HTR-8/SVneo (cell line): ENCODE measurements at places on chromosomes 1 and 21.

DNA sequence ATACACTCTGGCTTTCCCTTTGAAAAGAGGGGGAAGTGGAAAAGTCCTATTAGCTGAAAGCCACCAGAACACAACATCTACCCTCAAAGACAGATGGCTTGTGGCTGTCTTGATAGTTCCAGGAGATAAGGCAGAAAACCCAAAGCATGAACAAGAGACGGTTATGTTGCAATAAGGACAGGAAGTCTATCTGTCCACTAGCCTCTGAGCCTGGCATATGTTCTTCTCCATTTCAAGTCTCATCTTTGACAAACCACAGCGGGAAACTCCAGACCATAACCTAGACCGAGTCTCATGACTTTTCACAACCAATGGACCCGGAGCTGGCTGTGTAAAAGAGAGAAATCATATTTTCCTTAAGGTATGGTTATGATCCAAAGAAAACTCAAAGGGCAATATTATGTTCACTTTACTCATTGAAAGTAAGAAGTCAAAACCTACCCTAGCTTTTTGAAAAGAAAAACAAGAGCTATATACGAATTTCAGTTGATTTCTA is 33.8 kb downstream of the DUSP10 start:
- no peak for DNase-seq

GRCh38 chr21:44686843-44687561 is 5.0 kb upstream of the KRTAP12-1 start:
- DNase-seq = no peak

GRCh38 chr1:58006421-58007046 is 540.0 kb downstream of the OMA1 start:
- DNase-seq = no peak

DNA sequence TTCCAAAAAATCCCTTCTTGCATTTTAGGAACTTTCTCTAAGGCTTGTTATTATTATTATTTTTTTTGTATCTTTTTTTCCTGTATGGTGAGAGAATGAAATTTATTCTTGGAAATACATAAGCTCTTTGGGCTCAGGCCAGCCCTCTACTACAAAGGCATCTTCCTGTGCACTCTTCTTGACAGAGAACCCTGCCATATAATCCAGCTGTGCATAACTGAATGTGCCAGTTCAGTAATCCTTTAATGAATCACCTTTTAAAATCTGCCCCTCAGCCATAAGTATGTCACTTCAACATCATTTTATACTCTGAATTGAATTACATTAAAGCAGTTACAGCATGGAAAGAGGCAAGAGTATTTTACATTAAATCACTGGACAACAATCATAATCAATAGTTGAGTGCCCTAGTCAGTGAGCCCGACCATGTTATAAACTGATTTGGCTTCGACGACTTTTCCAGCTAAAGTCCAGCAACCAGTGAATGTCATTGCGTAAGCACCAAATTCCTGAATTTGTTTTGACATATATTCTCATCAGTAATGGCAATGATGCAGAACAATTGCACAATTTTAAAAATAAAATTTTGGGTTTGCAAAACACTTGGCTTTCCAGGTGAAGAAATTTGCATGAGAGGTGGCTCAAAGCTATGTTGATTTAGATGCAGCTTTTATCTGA is 59.2 kb upstream of the KCNK2 start:
- DNase-seq = no peak

GRCh38 chr1:164337394-164337793 is 221.6 kb upstream of the PBX1 start:
- no peak for DNase-seq

- no peak for DNase-seq
Measured at GRCh38 chr1:214352838-214353237, 71.9 kb downstream of the SMYD2 start.

DNA sequence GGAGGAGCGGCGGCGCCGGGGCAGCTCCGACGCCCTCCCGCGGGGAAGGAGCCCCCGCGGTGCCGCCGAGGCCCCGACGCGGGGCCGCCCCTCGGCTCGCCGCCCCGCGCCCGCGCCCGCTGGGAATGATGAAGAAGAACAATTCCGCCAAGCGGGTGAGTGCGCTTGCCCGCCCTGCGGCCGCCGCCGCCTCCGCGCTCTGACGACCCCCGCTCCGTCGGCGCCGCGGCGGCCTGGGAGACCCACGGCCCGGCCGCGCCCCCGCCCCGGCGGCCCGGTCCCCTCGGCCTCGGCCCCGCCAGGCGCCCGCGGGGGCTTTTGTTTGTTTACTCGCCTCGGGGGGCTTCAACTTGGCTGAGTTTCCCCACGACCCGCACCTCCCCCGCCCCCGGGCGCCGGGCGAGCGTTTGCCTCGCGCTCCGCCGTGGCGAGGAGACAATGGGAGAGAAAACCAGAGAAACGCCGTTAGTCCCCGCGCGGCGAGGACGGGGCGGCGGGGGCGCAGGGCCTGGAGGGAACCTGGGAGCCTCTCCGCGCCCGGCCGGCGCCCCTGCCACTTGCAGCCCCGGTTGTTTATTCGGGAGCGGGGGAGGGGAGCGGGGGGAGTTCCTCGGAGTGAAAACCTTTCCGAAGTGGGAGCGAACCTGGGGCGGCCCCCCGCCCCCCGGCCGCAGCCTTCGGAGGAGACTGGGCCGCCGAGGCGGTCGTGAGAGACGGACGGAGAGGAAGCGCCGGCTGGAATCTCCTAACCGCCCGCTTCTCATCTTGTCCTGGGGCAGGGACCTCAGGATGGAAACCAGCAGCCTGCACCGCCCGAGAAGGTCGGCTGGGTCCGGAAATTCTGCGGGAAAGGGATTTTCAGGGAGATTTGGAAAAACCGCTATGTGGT is 661 bp downstream of the PLEKHO1 start:
- DNase-seq = no peak

DNA sequence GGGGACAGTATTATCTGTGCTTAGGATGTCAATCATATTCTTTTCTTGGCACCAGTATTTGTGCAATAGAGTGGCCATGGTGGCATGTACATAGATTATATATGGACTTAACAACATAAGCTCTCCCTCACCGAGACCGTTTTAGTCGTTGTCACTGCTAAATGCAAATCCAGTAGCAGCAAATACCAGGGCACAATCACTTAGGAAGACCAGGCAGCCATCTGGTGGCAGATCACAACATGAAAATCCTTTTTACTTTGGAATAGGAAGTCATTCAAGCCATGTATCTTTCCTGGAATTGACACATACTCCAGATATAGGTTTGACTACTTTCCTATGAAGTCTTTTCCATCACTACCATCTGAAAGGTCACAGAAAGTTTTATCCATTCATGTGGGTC is 53.2 kb upstream of the C1orf87 start:
- no peak for DNase-seq

DNA sequence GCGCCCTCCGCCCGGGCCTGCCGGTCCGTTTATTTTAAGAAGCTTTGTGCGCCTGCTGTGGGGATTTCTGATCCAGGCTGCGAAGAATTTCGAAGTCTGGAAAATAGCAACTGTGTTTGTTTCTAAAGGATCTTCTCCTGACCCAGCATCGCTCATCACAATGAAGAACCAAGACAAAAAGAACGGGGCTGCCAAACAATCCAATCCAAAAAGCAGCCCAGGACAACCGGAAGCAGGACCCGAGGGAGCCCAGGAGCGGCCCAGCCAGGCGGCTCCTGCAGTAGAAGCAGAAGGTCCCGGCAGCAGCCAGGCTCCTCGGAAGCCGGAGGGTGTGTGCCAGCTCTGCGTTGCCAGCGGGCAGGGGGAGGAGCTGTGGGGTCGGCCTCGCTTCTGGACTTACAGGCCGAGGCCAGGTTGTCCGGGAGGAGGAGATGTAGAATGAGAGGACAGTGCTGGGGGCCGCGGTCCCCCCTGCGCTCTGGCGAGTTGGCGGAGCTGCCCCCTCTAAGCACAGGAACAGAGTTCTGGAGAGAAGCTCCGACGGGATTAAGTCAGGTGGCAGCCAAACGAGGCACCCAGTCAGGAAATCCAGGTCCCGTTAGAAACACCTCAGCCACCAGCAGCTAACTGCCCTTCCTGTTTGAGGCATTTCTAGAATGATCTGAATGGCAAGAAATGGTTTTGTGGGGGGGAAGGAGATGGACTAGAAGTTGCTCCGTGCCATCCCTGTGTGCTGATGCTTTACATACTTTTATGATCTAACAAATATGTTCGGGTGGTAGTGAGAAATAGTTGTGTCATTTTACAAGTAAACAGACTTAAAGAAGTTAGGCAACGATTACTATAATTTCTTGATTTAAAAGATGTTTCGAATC is 948 bp downstream of the TXLNA start:
- peak; percentile 28 for DNase-seq

GRCh38 chr1:162985816-162986435 is 83.2 kb upstream of the RGS4 start:
- DNase-seq = no peak

GRCh38 chr1:224882264-224882663 is 47.2 kb upstream of the DNAH14 start:
- no peak for DNase-seq

DNA sequence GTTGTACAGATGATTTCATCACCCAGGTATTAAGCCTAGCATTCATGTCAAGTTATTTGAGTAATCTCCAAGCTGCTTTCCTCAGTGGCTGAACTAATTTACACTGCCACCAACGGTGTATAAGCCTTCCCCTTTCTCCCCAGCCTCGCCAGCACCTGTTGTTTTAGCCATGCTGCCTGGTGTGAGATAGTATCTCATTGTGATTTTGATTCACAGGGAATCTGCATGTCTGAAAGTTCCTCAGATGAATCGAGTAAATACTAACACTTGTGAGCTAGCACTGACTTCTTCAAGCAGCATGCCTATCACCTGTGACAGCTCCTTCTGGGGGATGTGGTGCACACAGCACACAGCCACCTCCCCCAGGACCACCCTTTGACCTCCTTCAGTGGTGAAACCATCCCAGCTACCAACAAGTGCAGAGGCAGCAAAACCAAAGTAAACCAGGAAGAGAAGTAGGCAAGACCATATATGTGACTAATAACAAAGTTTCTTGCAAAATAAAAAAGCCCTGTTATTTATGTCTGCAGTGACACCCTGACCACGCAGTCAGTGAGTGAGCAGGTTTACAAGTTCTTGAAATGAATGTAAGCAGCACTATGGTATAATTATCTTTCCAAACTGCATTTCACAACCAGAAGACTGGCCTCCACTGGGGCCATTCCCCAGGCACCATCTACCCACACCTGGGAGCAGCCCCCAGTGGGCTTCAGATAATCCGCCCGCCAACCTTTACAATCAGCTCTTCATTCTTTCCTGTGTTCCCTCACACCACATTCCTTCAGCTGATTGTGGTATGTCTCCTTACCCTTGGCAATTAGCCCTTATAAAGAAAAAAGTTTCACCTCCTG is 173.8 kb downstream of the ETS2 start:
- DNase-seq = peak; percentile 48

- no peak for DNase-seq
Measured at GRCh38 chr1:94953746-94954145, 26.8 kb upstream of the CNN3 start.

DNA sequence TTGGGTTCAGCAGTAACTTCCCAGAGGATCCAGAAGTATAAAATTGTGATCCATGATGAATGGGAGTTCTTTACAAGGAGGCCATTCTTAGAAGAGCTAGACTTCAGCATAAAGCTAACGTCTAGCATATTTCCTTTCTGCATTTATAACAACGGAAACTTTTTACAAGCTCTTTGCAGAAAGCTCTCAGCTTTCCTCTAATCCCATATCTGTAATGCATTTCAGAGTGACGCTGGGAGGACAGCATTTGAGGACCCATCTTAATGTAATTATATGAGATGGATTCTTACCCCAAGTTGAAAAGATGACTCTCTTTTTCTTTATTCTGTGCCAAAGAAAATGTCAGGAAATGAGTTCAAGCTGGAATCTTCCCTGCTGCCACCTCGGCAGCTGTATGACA is 132.0 kb upstream of the CACHD1 start:
- DNase-seq = no peak

DNA sequence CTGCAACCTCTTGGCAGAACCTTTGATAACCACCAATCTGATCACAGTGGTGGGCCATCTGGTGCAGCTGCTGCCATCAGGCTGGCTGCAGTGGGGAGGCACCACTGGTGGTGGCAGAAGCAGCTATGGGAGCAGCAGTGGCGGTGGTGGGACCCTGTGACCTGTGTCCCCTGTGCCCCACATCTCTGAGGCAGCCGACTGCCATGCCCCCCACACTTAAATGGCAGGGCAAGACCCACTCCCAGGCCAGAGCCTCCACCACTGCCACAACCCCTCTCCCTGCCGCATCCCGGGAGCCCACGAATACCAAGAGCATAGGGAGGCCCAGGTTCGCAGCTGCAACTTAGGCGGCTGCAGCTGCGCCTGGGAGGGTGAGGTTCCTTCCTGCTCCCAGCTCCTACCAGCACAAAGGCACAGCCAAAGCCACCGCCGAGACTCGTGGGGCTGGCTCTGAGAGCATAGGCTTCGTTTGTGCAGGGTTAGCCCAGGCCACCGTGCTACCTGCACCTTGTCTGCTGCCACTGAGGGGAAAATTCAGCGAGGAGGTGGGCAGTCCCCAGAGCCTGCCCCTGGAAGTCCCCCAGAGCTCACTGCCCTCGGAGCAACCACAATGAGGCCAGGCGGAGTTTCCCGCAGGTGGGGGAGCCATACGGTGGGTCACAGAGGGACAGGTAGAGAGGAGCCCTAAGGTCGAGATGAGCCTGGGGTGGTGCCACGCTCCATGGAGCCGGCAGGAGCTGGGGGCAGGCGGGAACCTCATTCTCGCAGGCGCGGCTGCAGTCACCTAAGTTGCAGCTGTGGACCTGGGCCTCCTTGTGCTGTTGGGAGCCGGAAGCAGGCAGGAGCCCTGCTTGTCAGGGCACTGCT is 518.7 kb downstream of the RWDD3 start:
- no peak for DNase-seq

- no peak for DNase-seq
Measured at GRCh38 chr1:233166896-233167295, 128.6 kb downstream of the PCNX2 start.

- no peak for DNase-seq
Measured at GRCh38 chr1:20660847-20661206, 342 bp downstream of the DDOST start.

DNA sequence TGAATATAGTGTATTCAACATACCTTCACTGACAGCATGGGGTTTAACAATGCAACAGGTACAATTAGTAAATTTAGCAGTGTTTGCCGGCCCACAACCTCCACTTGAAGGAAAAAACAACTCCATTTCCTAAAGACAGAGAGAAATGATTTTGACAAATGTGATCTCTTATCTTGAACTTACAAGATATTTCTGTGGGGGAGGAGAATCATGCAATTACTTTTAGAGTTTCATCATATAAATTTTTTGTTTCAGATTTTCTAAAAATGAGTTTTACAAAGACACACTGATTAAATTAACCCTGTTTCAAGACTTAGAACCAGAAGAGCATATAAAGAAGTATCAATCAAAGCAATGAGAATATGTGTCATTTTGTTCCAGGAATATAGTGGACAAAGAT is 80.3 kb downstream of the NME7 start:
- no peak for DNase-seq

DNA sequence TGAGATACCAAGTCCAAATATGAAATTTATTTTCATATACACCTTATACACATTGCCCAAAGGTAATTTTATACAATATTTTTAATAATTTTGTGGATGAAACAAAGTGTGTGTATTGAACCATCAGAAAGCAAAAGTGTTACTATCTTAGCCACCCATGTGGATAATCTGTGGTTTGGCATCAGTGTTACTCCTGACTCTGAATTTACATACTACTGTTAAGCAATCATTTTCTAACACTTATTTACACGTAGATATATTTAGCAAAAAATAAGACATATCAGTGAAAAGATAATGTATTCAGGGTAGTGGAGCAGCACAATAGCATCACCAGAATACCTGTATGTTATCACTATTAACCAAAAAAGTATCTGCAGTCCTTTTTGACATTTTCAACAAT is 23.8 kb downstream of the DENND2D start:
- no peak for DNase-seq
